ENCODE measurements at places on chromosomes 5 and 9.
A peak's percentile ranks its signal among the peaks of the same experiment; 100 is the strongest.

GRCh38 chr5:44542470-44542869 lies 153.2 kb upstream of the FGF10 start:
- no peak for DNase-seq

GRCh38 chr5:95870105-95870672 lies 47.7 kb upstream of the GLRX start:
- DNase-seq, result no peak

GRCh38 chr9:68955330-68955729 lies 58.6 kb downstream of the PRKACG start:
- DNase-seq, result no peak

- DNase-seq, result peak; percentile 90
Observed at GRCh38 chr5:176985516-176985915, 21.1 kb downstream of the UIMC1 start.

Measured in Jurkat, Clone E6-1 (cell line).